ENCODE measurements at places on chromosomes 3 and 15.

DNA sequence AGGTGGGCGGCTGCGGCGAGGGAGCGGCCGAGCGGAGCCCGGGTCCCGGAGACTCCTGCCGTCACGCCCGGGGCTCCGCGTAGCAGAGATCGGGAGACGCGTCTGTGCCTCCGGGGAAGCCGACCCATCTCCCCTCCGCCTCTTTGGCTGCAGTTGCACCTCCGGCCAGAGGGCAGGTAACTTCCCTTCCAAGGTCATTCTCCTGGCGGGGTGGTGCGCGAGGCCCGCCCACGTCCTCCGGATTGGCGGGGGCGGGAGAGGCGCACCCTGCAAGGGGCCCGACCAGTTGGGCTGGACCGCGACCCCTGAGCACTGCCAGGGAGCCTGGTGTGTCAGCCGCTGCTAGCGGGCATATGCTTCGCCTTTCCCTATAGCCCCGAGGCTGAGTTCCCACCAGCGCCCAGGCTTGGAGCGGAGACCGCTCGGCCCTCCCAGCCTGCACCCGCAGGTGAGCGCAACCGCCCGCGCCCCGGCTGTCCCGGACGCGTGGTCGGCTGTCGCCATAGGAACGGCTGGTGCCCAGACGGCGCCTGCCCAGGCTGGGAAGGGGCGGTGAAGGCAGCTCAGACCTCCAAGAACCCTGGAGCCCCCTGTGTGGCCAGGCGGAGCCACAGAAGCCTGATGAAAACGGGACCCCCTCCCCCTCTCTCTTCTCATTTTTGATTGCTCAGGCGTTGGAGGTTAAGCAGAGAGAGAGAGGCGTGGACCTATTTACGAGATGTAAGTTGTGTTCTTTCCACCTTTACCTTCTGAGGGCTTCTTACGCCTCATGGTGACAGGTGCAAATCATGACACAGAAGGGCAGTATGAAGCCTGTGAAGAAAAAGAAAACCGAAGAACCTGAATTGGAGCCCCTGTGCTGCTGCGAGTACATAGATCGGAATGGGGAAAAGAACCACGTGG lies 453 bp downstream of the ZDHHC23 start:
- peak; percentile 59 for DNase-seq

DNA sequence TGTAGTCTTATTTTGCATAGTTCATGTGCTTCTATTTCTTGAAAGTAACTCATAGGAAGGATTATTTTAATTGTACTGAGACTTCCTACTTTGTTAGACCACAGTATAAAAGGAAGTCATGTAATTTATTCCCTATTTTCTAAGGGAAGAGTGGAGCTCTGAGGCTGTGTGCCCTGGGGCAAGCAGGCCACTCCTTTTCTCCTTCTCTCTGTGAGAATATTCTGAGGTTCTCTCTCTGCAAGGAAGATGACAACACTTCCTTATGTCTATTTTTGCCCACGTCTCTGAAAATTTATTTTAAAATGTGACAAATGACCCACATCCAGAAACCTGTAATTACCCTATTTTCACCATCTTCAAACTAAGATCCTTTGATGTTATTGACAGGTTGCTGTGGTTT lies 11.0 kb downstream of the KCTD6 start:
- peak; percentile 12 for DNase-seq

DNA sequence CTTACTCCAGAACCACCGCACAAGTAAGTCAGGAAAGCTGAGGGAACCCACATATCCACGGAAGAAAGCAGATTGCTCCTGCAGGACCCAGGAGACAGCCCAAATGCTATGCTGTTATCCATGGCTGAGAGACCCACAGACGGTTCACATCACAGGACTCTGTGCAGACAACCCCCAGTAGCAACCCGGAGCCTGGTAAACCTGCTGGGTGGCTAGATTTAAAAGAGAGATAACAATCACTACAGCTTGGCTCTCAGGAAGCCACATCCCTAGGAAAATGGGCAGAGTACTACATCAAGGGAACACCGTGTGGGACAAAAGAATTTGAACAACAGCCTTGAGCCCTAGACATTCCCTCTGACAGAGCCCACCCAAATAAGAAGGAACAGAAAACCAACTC lies 13.8 kb upstream of the TRIM42 start:
- no peak for DNase-seq

GRCh38 chr3:57078344-57078634 lies 17.8 kb downstream of the SPATA12 start:
- DNase-seq, result peak; percentile 34

GRCh38 chr3:24120434-24120833 lies 175.3 kb downstream of the NR1D2 start:
- no peak for DNase-seq

DNA sequence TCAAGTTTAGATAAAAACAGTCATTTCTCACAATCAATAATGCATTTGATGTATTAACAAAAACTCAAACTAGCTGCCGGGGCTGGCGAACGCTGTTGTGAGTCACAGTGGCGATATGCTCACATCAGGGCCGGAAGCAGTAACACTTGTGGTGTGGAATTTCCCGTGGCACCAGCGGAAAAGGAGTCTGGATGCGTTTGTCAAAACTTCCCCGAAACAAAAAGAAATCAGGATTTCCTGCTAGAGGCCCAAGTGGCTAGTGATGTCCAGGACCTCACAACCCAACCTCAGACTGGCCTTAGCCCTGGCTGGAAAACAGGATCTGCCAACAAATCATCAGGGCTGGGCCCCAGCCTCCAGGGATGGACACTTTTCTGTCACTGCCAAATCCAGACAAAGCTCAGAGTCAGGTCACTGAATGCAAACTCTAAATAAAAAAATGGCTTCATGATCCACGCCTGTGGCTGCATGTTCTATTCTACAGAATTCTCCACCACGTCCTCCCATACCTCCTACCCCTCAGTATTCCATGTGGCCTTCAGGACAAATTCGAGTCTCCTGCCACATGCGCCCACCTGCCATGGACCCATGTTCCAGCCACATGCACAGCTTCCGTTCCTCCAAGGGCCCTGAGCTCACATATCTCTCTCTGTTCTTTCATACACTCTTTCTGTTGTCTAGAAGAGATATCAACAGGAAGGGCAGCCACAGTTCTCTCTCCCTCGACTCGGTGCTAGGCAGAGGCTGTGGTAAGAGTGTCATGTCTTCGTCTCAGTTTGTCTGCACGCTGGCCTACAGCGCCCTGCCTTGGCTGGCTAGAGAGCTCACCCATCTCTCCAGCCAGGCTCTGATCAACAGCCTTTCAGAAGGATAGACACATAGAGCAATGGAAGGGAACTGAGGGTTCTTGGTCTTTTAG lies 35.4 kb downstream of the EHD4 start:
- no peak for DNase-seq

GRCh38 chr3:64861684-64862083 lies 173.9 kb upstream of the ADAMTS9 start:
- DNase-seq, result no peak

DNA sequence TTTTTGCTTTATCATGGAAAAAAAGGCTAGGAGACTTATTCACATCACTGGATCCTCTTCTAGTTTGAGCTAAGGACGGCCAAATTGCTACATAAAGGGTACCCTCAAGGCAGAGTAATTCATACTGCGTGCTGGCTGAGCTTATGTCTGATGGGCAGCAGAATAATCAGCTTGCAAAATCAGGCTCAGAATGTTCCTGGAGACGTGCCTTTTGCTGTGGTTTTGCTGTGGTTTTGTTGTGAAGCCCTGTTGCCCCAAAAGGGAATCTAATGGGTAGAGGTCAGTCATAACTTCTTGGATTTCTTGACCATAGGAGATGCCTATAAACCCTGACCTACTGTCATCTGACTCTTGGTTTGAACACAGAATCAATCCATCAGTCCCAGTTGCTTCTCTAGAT lies 189.9 kb downstream of the SOX2 start:
- DNase-seq, result no peak

GRCh38 chr15:97804950-97805349 lies 155.6 kb upstream of the ARRDC4 start:
- no peak for DNase-seq

DNA sequence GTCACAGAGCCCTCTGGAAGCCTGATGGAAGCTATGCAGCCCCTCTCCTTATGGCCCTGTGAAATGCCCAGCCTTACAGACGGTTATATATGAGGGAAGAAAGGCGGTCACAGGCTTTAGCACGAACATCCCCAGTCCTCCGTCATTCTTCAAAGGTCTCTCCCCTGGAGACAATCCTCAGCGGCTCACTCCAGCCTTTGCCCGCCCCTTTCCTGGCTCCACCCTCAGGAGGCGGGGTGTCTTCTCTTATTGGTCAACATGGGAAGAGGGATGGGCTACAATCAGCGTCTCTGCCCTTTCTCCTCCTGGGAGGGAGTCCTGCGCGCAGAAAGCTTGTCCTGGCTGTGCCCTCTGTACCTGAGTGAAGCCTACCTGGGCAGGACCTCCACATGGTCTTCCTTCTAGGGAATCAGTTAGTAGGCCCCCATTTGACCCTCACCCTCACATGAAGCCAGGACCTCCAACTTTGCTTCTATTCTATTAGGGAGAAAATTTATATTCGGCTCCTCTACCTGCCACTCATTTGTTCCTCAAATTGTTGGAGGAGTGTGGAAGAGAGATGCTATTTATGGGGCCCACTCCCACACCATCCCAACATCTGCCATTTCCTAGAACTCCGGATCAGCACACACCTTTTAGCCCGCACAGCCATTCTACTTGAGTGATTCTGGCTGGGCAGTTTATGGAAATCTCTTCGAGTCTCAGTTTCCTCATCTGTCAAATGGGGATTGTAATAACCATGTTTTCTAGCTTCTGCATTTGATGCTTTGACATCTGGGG lies 112.9 kb upstream of the SLC6A11 start:
- peak; percentile 3 for DNase-seq

DNA sequence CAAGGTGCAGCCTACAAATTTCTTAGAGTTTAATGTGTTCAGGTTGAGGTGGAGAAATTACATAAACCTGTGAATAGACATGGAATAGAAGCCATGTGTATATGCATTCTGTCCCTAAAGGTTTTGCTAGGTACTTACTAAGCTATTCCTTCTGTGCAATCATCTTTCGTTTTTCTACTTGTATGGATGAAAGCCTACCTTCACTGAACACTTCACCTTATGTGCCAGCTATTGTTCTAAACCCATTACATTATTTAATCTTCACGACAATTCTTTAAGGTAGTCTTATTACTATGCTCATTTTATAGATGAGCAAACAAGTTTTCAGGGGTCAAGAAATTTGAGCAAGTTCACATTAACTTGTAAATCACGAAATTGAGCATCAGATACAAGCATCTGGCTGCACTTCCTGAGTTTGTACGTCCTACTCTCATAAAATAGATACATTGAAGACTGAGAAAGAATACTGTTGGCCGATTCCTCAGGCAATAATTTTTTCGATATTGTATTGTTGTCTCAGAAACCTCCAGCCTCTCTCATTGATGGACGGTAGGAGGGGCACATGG lies 635 bp upstream of the RCN2 start:
- DNase-seq, result peak; percentile 39

DNA sequence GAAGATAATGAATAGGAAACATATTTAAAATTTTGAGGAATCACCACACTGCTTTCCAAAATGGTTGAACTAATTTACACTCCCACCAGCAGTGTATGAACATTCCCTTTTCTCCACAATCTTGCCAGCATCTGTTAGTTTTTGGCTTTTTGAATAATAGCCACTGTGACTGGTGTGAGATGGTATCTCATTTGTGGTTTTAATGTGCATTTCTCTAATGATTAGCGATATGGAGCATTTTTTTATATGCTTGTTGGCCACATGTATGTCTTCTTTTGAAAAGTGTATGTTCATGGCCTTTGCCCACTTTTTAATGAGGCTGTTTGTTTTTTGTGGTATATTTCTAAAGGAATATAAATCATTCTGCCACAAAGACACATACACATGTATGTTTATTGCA lies 166.3 kb downstream of the NECTIN3 start:
- no peak for DNase-seq

DNA sequence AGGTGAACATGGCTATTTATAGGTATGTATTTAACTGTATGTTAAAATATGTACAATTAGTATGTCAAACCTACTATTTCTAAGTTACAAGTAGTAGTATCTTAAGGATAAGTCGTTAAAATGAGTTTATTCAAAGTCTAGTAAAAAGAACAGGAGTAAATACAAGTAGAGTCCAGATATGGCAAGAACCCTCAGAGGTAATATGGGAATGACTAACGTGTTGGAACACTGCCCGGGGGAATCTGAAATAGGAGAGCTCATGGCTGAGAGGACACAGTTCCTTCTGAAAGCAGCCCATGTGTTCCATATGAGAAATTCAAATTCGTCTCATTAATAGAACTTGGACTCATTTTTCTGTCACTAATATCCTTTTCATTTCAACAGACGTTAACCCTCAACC lies 158.8 kb downstream of the CLSTN2 start:
- peak; percentile 90 for DNase-seq

- no peak for DNase-seq
Measured at GRCh38 chr3:183816681-183817510, 8.5 kb downstream of the MAP6D1 start.

DNA sequence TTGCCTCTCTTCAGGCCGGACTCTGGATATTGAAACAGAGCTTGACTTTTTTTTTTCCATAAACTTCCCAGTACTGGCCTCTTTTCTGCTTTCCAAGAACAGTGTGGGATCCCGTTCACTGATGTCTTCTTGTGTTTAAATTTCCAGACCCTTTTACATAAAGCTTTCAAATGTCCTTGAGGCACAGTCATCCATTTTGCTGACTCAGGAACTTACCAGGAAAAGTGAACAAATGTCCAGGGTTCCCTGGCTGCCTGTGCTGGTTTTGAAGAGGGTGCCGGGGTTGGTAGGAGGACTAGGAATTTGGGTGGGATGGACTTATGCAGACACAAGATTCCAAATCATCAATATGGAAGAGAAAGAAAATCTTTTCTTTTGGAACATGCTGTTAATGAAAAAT lies 68.1 kb downstream of the CHDH start:
- no peak for DNase-seq

GRCh38 chr15:37034392-37034791 lies 66.0 kb downstream of the MEIS2 start:
- DNase-seq, result no peak

DNA sequence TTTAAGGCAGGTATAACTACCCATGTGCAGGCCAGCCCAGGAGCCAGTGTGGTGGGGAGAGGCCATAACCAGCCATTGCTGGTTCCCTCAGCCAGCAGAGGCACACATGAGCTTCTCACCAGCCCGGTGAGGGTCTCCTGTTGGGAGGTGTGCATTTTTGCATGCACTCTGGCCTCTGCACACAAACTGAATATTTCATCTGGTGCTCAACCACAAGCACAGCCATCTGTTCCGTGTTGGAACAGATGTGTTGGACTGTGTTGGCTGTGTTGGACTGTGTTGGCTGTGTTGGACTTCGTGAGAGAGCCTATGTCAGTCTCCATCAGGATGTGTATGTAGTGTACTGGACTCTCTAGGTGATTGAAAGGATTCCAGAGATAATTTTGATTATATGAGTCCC lies 67.2 kb downstream of the RPL39L start:
- DNase-seq, result peak; percentile 4

GRCh38 chr15:64642875-64643274 lies 132.5 kb downstream of the RBPMS2 start:
- DNase-seq, result no peak

DNA sequence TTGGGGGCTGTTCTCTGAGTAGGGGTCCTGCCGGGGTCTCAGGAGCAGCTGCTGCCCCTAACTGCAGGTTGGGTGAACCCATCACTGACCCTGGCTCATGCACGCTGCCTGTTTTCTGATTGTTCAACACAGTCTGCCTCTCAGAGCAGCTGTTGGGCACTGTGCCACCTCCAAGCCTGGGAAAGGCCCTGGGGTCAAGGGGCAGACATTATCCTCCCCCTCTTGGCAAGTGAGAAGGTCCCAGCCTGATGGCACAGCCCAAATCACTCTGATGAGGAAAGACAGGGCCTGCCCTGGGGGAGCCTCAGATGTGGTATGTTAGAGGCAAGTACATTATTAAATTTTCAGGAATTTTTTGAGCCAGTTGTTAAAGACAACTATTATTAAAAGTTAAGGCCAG lies 14.1 kb upstream of the GNAT1 start:
- DNase-seq, result peak; percentile 49

Data from NCI-H69 (cell line).